T-cell (primary cell): ENCODE measurements at places on chromosomes 5 and 9.

GRCh38 chr9:77731008-77731698 lies 83.0 kb upstream of the GNA14 start:
- DNase-seq: no peak

DNA sequence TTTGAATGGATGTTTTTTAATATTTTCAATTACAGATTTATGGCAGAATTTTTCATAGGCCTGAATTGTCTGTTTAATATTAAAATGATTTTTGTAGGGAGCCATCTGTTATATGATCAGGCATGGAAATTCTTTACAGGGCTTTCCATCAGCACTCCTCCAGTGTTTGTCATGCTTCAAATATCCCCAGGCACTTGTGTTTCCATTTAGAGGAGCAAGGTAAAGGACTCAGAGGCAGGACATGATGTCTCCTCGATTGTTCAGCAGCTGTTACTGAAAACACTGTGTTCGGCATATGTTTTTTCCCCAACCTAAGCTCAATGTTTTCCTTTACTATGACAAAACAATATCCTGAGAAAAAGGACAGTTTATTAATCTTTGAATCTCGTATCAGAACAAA lies 172.3 kb upstream of the RFX3 start:
- no peak for DNase-seq

GRCh38 chr5:140806834-140807775 lies at the start of gene PCDHA4:
Gene PCDHA4 (plus strand): TSS chr5:140807068.
- no peak for DNase-seq

GRCh38 chr5:73129143-73129542 lies 8.8 kb downstream of the TMEM171 start:
- no peak for DNase-seq

- no peak for DNase-seq
These were observed 136.0 kb upstream of the OSMR start for GRCh38 chr5:38709678-38710306.

DNA sequence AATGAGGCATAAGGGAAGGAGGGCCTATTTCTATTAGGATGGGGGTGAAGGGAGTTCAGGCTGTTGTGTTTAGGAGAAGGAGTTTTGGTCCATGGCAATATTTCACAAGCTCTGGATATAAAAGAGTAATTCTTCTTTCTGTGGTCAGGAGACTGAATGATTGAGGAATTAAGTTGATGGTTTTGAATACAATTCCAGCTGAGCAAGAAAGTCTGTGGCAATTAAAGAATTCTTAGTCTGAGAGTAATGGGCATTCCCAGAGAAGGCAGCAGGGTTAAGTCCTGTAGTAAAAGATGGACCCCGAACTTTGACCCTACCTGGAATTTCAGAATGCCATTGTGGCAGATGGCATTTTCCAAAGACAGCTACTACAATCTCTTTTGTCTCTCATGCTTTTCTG lies 202.6 kb downstream of the TLE4 start:
- DNase-seq: no peak

DNA sequence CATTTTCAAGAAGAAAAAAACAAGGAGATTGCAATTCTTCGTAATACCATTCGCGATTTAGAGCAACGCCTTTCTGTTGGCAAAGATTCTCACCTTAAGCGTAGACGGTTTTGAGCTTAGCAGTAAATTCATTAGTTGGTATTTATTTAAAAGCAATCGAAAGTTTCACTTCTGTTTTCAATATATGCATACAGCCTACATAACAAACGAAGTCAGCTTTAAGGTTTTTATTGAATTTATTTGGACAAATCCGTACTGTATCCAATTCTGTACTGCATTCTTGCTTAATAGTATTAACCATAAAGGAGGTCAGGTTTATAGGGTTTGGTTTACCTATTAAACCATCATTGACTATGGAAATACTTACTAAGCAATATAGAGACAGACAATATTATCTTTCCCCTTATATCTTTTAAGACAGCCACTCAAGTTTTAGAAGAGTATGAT lies 12.0 kb downstream of the SELENOP start:
- no peak for DNase-seq

- no peak for DNase-seq
These were observed 165.5 kb downstream of the SYK start for GRCh38 chr9:90967145-90967538.

DNA sequence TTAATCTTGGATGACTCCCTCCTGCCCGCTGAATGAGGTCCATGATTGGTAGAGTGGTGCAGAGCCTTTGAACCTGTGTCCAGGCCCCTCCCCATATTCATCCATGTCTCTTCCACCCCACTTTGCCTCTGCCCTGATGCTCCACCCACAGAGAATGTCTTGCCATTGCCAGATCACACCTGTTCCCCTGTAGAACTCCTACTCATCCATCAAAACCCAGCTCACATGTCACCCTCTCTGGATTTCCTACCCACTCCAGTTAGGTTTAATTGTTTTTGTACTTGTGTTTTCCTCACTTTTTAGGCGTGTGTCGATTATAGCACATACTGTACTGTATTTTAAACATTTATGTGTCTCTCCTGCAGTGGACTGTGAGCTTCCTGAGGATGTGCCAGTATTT lies 107.0 kb upstream of the CTSL start:
- DNase-seq: no peak

DNA sequence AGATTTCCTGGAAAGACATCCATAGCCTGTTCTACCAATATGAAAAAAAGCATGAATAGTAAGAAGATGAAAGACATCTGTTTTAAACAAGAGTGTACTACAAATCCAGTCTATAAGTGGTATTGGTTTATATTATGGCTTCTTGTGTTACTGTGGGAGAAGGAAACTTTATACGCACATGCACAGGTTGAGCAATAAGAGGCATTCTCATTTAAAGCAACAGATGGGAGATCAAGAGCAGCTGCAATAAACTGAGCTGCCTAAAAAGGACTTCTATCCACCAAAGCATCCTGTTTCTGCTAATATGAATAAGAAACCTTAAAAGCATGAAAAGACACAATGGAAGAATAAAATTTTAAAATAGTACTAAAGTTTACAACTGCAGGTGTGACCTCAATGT lies 8.6 kb upstream of the PCDHB1 start:
- DNase-seq: no peak

- DNase-seq: no peak
These were observed 86.0 kb upstream of the NR5A1 start for GRCh38 chr9:124593200-124593599.

DNA sequence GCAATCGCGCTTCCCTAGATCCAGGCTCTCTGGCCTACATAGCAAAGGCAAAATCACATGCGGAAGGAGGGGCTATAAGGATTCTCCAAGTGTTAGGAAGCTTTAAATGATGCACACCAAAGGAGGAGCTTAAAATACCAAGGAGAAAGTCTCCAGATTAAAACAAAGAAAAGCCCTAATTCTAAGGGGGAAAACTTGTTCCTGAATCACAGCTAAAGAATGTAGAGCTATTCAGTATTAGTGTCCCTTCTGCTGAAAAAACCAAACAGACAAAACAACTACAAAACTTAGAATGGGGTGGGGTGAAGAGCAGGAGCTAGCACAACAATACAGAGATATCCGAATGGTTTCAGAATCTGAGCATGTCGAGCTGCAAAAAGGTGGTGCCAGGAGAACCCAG lies 213.7 kb downstream of the DCP2 start:
- DNase-seq: no peak

GRCh38 chr5:152644029-152644728 lies 239.1 kb upstream of the NMUR2 start:
- no peak for DNase-seq

GRCh38 chr9:86515221-86515620 lies 161.0 kb upstream of the TUT7 start:
- DNase-seq: no peak

GRCh38 chr5:102231693-102232619 lies 64.1 kb downstream of the SLCO4C1 start:
- no peak for DNase-seq

DNA sequence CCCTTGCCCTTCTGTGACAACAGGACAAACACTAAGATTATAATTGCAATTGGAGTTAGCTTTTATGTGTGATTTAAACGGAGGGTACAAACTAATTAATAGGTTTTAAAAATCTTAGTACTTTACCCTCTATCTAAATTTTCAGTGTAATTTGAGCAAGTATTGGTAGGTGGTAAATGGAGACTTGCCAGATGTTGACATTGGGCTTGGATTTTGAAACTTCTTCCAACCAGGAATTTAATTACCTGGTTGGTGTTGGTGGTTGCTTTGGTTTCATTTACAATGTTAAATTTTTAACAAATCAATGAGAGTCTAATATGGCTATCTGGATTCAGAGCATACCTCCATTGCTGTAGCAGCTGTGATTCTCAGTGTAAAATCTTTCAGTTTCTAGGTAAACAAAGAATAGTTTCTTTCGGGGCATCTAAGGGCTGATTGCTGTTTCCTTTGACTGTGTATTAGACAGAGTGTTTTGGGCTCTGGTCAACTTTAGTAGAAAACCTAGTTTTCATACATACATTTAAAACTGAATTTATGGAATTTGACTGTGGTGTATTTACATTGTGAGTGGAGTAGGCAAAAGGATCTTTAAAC lies 1.9 kb downstream of the DAPK1 start:
- no peak for DNase-seq

DNA sequence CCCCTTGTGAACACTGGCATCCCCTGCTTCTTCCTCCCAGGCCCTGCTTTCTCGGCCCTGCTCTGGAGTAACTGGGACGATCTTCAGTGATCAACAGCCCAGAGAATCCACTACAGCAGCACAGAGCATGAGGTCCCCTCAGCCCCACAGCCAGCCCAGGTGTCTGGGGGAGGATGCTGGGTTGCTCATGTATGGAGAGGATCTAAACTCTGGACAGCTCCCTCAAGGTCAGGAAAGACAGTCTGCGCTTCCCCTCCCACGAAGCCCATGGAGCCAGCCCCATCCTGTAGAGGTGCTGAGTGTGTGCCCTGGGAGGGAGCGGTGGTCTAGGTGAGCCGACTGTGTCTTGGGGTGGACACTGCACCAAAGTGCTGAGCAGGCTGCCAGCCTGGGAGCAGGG lies 190.2 kb downstream of the GABBR2 start:
- DNase-seq: no peak

DNA sequence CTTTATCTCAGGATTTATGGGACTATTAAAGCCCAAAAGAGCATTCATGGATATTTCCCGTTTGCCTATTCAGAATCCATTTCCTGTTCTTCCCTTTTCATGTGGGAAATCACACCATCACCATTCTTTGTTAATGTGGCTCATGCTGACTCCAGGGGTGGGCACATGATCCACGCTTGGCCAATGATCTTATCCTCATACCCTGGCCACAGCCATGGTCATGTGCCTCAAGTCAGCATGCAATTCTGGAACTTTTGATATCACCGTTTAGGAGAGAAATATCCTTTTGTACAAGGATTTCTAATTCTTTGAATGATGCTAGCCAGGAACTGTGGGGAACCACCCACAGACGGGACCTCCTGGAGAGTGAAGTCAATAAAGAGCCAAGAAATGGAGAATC lies 272.2 kb downstream of the PRELID2 start:
- DNase-seq: no peak

DNA sequence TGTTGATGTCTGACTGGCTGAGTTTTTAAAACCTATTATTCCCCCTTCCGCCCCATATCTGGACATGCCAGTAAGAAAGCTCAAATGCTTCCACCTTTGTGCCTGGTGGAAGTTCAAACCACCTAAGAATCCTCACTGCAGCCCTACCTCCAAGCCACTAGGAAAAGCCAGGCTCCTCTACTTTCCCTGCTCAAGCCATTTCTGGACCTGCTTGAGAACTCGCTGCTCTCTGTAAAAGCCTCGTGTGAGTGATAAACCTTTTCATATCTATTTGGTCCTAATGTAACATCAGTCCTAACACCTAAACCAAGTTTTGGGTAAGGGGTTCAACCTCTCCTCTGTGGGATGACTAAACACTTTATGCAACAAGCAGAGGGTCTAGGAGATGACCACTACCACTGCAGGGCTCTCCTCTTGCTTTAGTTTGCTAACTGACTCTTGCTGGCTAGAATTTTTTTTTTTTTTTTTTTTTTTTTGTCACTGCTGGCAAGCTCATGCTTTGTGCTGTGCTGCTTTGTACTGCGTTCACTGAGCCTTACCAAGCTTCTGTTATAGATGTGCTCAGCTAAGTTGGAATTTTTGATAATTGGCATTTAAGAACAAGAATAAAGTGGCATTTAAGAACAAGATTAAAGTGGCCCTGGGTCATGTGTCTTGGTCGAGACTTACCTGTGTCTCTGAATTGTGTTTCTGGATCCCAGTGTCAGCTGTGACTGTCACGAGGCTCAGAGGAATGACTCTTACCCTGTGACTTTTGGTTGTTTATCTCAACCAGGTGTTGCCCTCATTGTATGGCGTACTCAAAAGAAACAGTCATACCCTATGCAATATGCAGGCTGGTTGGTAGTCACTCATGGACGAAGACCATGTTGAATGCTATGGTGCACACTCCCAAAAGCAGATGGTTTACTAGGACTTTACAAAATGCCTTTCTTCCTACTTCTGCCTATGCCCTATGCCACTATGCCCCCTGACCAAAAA lies 19.5 kb downstream of the TRIM32 start:
- no peak for DNase-seq

DNA sequence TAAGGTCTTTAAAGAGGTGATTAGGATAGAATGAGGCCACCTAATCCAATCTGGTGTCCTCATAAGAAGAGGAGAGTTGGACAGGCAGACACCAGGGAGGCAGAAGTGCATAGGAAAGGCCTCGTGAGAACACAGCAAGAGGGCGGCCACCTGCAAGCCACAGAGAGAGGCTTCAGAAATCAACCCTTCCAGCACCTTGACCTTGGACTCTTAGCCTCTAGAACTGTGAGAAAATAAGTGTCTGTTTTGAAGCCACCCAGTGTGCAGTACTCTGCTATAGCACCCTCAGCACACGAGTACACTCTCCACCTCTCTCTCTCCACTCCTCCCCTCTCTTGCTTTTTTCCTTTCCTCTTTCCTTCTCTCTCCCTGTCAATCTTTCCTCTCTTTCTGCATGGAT lies 26.8 kb downstream of the NIPAL4 start:
- no peak for DNase-seq

- no peak for DNase-seq
These were observed 608 bp downstream of the ENTR1 start for GRCh38 chr9:136409557-136410455.

- DNase-seq: no peak
These were observed 245.0 kb downstream of the TAF11L14 start for GRCh38 chr5:17879276-17879675.

- peak; percentile 37 for DNase-seq
These were observed 1.7 kb downstream of the FST start for GRCh38 chr5:53481887-53482716.

DNA sequence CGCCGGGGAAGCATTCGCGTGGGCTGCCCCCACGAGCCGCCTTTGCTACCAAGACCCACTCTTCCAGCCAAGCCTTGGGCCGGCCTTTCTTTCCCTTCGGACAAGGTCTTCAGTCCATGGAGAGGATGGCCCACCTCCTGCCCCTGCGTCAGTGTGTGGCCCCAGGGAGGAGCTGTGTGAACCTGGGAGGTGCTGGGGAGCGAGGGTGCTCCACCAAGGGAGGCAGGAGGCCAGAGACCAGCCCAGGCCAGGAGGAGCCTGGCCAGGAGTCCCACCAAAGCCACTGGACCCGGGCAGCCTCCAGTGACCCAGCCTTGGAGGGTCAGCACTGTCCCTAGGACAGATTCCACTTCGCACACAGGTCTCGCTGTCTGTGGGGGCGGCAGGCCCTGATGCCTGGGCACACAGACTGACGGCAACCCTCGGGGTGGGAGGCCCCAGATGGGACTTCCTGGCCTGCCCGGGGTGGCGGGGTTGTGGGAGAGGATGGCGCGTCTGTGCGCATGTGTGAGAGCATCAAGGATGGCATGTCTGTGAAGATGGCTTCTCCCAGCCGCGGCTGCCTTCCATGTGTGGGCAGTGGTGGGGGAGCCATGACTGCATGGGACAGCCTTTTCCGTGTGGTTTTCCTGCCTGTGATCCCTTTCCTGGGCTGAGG lies 113.3 kb upstream of the LPCAT1 start:
- no peak for DNase-seq

- DNase-seq: no peak
These were observed 173.4 kb downstream of the NDUFS4 start for GRCh38 chr5:53733853-53734252.
